ENCODE measurements at places on chromosomes 4 and X. TPM values are rescaled to one million over a fixed set of nuclear protein-coding genes. Genes with fewer than 3 reads are reported as not detected.

Gene VEGFD
- 5.4 TPM for total RNA-seq

Gene STATH
- total RNA-seq, result not detected

Gene HMX1
- total RNA-seq, result not detected

Gene ATP1B4
- total RNA-seq, result 0.74 TPM

Gene SLC16A2
- 6.9 TPM for total RNA-seq

Gene GPR173
- 2.2 TPM for total RNA-seq

Gene NAA11
- not detected for total RNA-seq

Gene H2BW2
- not detected for total RNA-seq

- no peak overlapping the region for H3K27ac ChIP-seq
- no peak for DNase-seq
- H3K36me3 ChIP-seq, result no peaks in the 10 kb centered on the region
- H3K4me3 ChIP-seq, result no peak overlapping the region
- H3K27me3 ChIP-seq, result no peaks in the 10 kb centered on the region
Measured at GRCh38 chr4:1628892-1629698, 55.0 kb downstream of the FAM53A start.

DNA sequence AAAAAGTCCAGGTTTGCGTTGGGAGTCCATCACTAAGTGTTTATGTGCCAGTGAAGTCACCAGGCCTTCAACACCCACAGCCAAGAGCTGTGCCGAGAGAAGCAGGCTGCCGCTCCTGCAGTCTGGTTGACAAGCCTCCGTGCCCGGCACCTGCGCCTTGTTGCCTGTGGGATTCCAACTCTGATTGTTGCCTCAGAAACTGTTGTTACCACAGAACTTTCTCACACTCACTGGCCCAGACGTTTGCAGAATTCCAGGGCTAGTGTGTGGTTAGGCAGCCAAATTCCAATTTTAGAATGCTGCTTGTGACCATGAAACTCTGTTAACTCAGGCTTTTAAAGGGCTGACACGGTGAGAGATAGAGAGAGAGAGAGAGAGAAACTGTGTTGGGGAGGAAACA lies 119.5 kb upstream of the LIMCH1 start:
- H3K4me1 ChIP-seq, result no peaks in the 10 kb centered on the region
- no peak overlapping the region for H3K4me3 ChIP-seq
- no peak overlapping the region for H3K27ac ChIP-seq
- no peaks in the 10 kb centered on the region for H3K36me3 ChIP-seq
- no peaks in the 10 kb centered on the region for H3K27me3 ChIP-seq
- DNase-seq, result no peak

GRCh38 chr4:11424000-11424399 lies 4.7 kb downstream of the HS3ST1 start:
- peaks cover 22% of the 10 kb centered on the region for H3K4me1 ChIP-seq
- no peak overlapping the region for H3K4me3 ChIP-seq

DNA sequence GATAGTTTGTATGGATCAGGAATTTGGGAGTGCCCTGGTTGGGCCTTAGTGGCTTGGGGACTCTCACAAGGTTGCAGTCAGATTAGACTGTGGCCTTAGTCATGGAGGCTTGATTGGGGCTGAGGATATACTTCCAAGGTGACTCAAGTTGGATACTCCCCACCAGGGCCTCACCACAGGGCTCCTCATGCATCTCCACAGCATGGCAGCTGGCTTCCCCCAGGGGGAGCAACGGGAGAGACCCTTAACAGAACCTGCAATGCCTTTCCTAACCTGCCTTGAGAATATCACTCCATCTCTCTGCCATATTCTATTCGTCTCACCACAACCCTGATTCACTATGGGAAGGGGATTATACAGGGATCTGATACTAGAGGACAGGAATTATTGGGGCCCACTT lies 161.9 kb downstream of the RELL1 start:
- H3K27ac ChIP-seq, result no peak overlapping the region
- H3K4me3 ChIP-seq, result no peak overlapping the region
- no peak for DNase-seq
- no peaks in the 10 kb centered on the region for H3K27me3 ChIP-seq
- H3K36me3 ChIP-seq, result no peaks in the 10 kb centered on the region

GRCh38 chrX:115560978-115561604 lies at the start of gene PLS3:
Gene PLS3 (plus strand): TSS chrX:115561174. CDS start chrX:115610251, 49,077 bp downstream.
- H3K4me1 ChIP-seq, result no peaks in the 10 kb centered on the region
- peak within 1 kb of the TSS; percentile 84 for H3K27ac ChIP-seq
- DNase-seq, result peak; percentile 87
- no peaks in the 10 kb centered on the region for H3K36me3 ChIP-seq

- no peaks in the 10 kb centered on the region for H3K27me3 ChIP-seq
- no peaks in the 10 kb centered on the region for H3K36me3 ChIP-seq
- no peak overlapping the region for H3K4me3 ChIP-seq
- no peaks in the 10 kb centered on the region for H3K4me1 ChIP-seq
- DNase-seq, result no peak
- no peak overlapping the region for H3K27ac ChIP-seq
Measured at GRCh38 chrX:32185160-32185559, 1026.2 kb downstream of the DMD start.

GRCh38 chr4:15109600-15109999 lies 107.3 kb downstream of the CPEB2 start:
- H3K36me3 ChIP-seq, result no peaks in the 10 kb centered on the region
- no peak overlapping the region for H3K4me3 ChIP-seq
- no peaks in the 10 kb centered on the region for H3K4me1 ChIP-seq

- H3K36me3 ChIP-seq, result no peaks in the 10 kb centered on the region
- no peak for DNase-seq
- H3K4me3 ChIP-seq, result no peak overlapping the region
- H3K4me1 ChIP-seq, result no peaks in the 10 kb centered on the region
Measured at GRCh38 chr4:43132010-43132582, 239.6 kb downstream of the GRXCR1 start.

All from vagina (tissue), 2 donors.